ENCODE measurements at places on chromosomes 3 and 15. TPM values are rescaled to one million over a fixed set of nuclear protein-coding genes. Genes with fewer than 3 reads are reported as not detected.

GRCh38 chr15:37370941-37371340, 270.6 kb upstream of the MEIS2 start:
- no peak for DNase-seq

- no peak for DNase-seq
Measured at GRCh38 chr3:13319564-13320220, 100.4 kb downstream of the NUP210 start.

- no peak for DNase-seq
Measured at GRCh38 chr3:13708301-13708700, 159.4 kb downstream of the FBLN2 start.

SCG5 gene
- total RNA-seq = not detected

A4GNT gene
- not detected for total RNA-seq

CRYGS gene
- total RNA-seq = 0.55 TPM

DNA sequence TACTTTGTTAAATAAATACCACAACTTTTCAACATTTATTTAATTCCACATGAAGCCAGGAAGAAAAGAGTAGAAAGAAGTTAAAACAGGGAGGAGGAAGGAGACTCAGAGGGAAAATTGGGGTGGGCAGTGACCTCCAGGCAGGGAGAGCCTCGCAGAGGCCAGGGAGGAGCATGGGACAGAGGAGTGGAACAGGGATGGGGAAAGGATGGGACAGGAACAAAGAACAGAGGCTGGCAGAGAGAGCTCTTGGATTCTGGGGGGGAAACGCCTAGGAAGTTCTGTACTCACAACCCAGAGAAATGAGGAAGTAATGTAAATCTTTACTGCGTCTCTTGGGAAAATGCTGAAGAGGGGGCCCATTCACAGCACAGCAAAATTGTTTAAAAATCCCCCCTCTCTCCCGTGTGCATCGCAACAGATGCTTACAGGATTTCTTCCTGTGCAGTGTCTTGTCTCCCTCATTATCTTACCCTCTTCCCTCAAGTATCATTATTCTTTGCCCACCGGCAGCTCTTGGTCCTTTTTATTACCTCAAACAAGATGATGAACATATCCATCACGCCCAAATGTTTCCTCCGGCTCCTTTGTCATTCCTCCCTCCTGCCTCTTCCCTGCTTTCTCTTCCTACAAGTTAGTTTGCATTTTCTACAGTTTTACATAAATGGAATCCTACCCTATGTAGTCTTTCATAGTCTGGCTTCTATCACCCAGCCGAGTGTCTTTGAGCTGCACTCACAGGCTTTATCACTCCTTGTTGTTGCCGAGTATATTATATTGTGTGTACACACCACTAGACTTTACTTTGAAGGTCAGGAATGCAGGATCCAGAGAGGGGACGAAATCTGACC, 65.5 kb downstream of the ARHGAP31 start:
- DNase-seq = no peak

GRCh38 chr15:62465173-62465572, 300.1 kb upstream of the C2CD4B start:
- DNase-seq = no peak

GRCh38 chr15:91132079-91132478, 32.0 kb downstream of the SV2B start:
- DNase-seq = no peak

DNA sequence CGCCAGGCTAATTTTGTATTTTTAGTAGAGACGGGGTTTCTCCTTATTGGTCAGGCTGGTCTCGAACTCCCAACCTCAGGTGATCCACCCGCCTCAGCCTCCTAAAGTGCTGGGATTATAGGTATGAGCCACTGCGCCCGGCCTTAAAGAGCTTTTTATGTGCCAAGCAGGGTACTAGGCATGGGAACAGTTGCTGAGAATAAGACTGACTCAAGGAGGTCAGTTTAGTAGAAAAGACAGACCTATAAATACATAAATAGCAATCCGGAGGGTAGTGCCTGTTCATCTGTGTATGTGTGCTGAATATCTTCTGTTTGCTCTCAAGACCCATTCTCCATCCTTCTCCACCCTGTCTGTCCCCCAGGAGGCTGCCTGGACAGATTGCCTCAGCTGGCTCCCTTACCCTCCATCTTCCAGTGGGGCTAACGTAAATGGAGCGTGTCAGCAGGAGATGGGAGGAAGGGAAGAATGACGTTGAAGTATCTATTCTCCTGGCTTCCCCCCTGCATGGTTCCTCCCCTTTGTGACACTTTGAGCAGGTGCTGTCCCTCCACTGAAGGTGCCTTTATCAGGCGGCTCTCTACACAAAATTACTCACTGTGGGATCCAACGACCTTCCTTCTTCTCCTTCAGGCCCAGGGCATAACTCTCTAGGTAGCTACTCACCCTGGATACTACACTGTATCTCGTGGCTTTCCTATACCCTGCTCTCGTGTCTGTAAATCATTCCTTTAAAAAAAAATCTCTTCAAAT, 31.1 kb downstream of the FBXO40 start:
- no peak for DNase-seq

GRCh38 chr3:100274361-100274760, 13.6 kb downstream of the TBC1D23 start:
- DNase-seq = no peak

CIP2A gene
- 1.3 TPM for total RNA-seq

- DNase-seq = peak; percentile 88
Measured at GRCh38 chr15:48395521-48396011, 64.3 kb downstream of the DUT start.

CD276 gene
- total RNA-seq = 39.0 TPM

SATB1 gene
- 46.1 TPM for total RNA-seq

GRCh38 chr3:113304102-113304501, 92.7 kb downstream of the BOC start:
- DNase-seq = no peak

HDC gene
- 0.40 TPM for total RNA-seq

GRCh38 chr3:31321620-31322019, 211.1 kb upstream of the STT3B start:
- peak; percentile 41 for DNase-seq

GREM1 gene
- total RNA-seq = 0.52 TPM

ITPKA gene
- total RNA-seq = 6.0 TPM
